ENCODE measurements at places on chromosomes 5 and 9.

DNA sequence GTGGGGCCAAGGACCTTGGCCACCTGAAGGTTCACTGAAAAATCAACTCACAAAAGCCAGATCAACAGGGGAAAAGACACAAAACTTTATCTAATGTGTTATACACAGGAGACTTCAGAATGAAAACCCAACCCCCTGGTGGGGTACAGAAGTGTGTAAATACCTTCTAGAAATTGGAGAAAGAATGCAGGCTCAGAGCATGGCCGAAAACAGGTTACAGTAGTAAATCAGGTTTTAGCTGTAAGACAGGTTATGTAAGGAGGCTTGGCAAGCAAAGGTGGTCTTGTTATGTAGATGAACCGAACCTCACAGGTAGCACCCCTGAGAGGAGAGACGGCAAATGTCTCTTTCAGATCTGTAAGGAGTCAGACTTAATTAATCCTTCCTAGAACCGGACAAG lies 10.0 kb downstream of the CEMIP2 start:
- DNase-seq: no peak

DNA sequence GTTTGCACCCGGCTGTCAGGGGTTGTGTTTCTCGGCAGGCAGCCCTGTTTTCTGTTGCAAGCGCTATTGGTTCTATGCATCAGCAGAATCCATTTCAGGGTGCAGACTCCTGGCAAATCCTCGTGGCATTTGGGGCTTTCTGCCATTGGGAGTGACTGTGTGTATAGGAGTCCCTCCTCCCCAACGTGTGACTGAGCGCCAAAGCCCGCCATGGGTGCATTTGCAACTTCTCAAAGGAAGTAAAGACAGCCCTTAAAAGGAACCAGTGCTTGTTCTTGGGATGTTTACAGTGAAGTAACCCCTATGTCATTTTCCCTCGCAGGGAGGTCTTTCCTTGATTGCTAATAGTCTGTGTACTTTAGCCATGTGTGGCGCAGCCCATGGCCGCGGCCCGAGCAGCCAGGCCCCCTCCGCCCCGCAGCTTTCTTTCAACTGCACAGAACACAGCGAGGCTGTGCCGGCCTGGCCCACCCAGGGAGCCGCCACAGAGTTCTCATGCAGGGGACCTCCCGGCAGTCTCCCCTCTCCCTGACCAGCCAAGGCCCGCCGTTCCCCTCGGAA lies 175.6 kb downstream of the HSD17B3 start:
- DNase-seq: no peak

DNA sequence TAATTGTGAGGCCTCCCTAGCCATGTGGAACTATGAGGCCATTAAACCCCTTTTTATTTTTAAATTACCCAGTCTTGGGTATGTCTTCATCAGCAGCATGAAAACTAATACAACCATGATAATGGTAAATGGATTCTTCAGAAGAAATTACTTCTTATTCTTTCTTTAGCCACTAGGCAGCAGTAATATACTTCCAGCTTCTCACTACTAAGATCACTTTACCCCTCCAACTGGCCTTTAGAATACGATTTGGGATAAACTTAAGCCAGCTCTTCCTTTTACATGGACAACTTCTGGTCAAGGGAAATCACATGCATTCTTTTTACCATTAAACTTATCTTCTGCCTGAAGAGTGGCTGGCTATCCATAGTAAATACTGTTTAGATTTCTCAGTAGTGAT lies 355.4 kb downstream of the MAN2A1 start:
- no peak for DNase-seq

GRCh38 chr9:4277531-4277991 lies 22.3 kb downstream of the GLIS3 start:
- DNase-seq: no peak

DNA sequence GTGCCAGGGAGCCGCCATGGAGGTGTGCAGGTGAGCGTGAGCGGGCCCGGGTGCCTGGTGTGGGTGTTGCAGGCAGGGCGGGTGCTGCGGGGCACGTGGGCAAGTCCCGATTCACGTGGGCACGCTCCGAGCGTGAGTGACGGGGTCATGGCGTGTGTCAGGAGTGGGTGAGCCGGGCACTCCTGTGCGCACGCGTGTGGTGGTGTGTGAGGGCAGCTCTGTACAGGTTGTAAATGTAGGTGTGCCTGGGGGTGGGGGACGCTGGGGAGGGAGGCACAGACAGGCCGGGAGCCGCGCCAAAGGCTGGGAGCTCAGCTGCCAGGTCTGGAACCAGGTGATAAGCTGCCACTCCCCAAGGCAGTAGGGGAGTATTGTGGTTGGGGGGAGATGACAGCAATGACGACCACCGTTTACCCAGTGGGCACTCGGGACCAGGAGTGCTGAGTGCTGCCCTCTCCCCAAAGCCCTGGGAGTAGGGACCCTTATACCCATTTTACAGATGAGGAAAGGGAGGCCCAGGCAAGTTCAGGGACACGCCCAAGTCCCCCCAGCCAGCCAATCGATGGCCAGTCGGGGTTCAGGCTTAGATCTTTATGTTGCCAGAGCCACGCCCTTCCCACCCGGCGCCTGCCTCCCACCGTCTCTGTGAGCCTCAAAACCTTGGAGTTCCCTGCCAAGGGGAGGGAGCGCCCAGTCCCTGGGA lies 9.6 kb downstream of the NCS1 start:
- no peak for DNase-seq

Data from activated effector memory CD4-positive, alpha-beta T cell treated with Interleukin-2 at 50 U/mL for 16 hours (primary cell).